Left ventricle myocardium superior (tissue), 1 donor: ENCODE measurements at places on chromosomes 6 and 20.

GRCh38 chr6:516213-516612, 124.7 kb downstream of the IRF4 start:
- DNase-seq, result no peak

GRCh38 chr6:85062884-85063283, 298.5 kb upstream of the TBX18 start:
- DNase-seq, result no peak

DNA sequence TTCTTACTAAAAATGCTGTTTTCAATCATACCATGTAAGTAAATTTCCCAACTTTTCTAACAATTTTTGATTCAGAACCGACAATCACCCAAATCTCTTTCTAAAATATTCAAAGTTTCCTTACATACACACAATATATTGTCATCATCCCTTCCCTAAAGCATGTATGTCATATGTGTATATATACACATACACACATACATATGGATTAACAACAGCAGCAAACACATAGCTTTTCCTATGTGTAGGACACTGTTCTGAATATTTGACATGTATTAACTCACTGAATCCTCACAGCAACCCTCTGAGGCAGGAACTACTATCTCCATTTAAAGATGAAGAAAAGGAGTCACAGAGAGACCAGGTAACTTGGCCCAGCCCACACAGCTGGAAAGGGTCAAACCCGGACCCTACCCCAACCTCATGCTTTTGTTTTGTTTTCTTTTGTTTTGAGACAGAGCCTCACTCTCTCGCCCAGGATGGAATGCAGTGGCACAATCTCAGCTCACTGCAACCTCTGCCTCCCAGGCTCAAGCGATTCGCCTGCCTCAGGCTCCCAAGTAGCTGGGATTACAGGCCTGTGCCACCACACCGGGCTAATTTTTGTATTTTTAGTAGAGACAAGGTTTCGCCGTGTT, 7.2 kb downstream of the FYN start:
- DNase-seq, result no peak

- no peak for DNase-seq
Observed at GRCh38 chr6:78666764-78667163, 200.6 kb upstream of the IRAK1BP1 start.

GRCh38 chr6:25297039-25297441, 17.9 kb downstream of the CARMIL1 start:
- peak; percentile 40 for DNase-seq

- no peak for DNase-seq
Observed at GRCh38 chr6:89302936-89303335, 12.2 kb downstream of the GABRR2 start.

DNA sequence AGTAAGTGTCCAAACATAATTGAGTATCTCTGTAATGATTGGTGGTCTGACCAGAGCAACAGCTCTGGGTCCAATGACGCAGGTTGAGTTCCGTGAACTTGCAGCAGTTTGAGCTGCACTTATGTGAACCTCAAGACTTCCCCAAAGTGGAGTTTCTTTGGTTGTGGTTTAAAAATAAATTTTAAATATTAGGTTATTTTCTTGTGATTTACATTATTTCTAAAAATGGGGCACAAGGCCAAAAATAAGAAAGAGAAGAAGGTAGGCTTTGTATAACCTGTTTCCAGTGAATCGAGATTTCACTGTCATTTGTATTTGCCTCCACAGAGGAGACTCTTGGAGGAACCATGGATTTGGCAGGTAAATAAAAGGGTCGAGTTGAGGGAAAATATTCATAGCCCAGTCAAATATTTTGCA, 166.4 kb upstream of the ZNF217 start:
- DNase-seq, result no peak

- no peak for DNase-seq
Observed at GRCh38 chr6:99178168-99178567, 171.3 kb downstream of the FAXC start.

- no peak for DNase-seq
Observed at GRCh38 chr6:37731371-37731770, 33.7 kb upstream of the MDGA1 start.

- no peak for DNase-seq
Observed at GRCh38 chr6:117264369-117264691, 1.0 kb upstream of the VGLL2 start.

DNA sequence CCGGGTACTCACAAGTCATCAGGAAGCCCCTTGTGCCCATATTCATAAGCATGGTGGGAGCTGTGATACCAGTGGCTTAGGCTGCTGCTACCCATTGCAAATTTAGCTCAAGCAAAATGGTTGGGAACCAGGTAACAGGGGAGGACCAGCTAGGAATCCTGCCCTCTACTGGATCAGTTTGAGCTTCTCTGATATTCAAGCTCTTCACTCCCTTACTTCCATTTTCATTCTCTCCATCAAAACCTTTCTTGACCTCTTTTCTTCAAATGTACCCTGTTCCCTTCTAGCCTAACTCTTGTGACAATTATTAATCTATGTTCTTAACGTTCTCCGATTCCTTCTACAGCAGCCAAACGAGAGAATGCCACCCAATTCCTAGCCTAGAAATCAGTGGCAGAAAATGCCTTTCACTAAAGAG, 9.7 kb downstream of the NOL7 start:
- no peak for DNase-seq

DNA sequence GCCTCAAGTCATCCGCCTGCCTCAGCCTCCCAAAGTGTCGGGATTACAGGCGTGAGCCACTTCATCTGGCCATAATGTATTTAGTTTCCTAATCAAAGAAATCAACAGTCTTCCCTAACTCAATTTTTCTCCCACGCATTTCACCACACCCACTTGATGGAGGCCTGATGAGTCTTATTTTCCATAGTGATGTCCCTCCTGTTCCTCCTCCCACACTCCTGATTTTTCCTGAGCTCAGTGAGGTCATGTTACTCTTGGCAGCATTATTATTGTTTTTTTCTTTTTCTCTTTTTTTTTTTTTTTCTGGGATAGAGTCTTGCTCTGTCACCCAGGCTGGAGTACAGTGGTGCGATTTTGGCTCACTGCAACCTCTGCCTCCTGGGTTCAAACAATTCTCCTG, 8.9 kb downstream of the ABRACL start:
- DNase-seq, result no peak

- no peak for DNase-seq
Observed at GRCh38 chr6:165404296-165404695, 94.9 kb upstream of the C6orf118 start.
